SW 1271 (cell line): ENCODE measurements at places on chromosomes 12 and 14.
A peak's percentile ranks its signal among the peaks of the same experiment; 100 is the strongest.

DNA sequence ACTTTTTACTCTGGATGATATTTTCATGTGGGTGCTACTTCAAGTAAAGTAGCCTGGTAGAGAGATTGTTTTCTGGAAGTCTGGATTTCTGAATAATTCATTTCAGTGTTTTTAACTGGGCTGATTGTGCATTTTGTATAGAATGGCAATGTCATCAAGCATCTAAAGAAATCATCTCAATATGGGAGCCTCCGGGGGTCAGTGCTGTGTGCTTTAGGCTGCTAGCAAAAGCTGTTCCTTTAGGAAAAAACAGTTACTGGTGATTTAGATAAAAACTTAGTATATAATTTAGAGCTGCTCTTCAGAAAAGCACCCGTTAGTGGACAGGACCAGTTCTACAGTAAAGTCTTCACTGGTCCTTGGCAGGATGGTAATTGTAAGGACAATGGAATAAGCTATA, 5.1 kb downstream of the UBE3B start:
- no peak for DNase-seq

DNA sequence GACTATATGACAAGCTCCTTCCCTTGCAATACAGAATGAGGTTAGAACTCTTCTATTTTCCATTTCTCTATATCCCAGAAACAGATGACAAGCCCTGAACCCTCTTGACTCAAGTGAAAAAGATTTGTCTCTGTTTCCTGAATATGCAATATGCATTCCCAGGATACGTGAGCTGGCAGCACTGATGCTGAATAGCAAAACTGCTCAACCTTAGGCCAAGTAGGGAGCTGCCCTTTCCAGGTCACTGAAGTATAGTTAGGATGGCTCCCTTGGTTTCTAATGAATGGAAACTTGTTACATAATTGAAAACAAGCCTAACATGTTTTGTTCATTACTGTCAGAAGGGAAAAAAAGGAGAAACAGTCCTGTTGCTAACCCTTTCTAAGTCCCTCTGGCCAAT, 47.9 kb upstream of the PLEKHG7 start:
- DNase-seq = no peak

GRCh38 chr14:24597403-24597802, 12.1 kb downstream of the GZMH start:
- no peak for DNase-seq

- no peak for DNase-seq
These were observed 259.3 kb downstream of the PPFIA2 start for GRCh38 chr12:81499809-81500208.

- no peak for DNase-seq
These were observed 18.4 kb downstream of the ZNF664 start for GRCh38 chr12:123991372-123991951.

- no peak for DNase-seq
These were observed 25.9 kb upstream of the GPR132 start for GRCh38 chr14:105091054-105091516.

GRCh38 chr12:107361970-107362369, 268.6 kb upstream of the CRY1 start:
- no peak for DNase-seq

DNA sequence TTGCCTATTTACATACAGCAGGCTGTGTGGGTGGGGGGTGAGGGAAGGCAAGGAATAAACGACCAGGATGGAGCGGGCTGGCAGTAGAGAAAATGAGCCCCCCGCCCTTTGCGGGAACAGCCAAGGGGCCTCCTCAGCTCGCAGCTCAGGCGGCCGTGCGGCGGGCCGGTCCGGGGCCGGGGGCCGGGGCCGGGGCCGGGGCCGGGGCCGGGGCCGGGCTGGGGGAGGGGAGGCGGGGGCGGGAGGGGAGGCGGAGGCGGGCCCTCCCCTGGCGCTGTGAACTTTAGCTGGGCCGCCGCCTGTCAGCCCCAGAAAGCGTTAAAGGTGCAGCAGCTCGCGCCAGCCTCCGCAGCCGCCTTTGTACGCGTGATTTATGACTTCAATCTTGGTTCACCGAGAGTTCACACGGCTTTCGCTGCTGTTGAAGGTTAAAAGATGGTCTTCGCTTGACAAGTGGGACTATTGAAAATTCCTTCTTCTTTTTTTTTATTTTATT, 28.8 kb downstream of the HOXC4 start:
- no peak for DNase-seq

- DNase-seq = no peak
These were observed 37.4 kb downstream of the SLC6A12 start for GRCh38 chr12:176321-177181.

GRCh38 chr14:96888158-96888557, 91.0 kb downstream of the VRK1 start:
- DNase-seq = no peak

DNA sequence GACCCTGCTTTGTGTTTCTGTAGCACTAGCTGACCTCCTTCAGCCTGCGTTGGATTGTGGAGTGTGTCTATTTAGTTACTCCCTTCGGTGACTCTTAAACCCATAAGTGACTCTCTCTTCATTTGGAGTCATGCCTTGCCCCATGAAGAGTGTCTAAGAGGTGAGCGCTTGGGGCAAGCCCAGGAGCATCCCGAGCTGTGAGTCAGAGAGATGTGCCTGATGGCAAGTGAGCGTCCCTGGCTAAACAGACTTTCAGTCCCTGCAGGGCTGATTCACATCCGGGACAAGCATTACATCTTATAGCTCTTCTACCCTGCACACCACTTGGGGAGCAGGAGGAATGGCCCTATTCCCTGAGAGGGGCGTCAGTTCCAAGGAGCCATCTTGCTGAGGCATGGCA, 24.3 kb upstream of the ATF1 start:
- DNase-seq = no peak

GRCh38 chr12:62693376-62694050, 226.9 kb downstream of the MON2 start:
- DNase-seq = no peak

- no peak for DNase-seq
These were observed 49.4 kb downstream of the CIT start for GRCh38 chr12:119827760-119828159.

GRCh38 chr14:80390906-80391305, 179.6 kb upstream of the DIO2 start:
- no peak for DNase-seq

DNA sequence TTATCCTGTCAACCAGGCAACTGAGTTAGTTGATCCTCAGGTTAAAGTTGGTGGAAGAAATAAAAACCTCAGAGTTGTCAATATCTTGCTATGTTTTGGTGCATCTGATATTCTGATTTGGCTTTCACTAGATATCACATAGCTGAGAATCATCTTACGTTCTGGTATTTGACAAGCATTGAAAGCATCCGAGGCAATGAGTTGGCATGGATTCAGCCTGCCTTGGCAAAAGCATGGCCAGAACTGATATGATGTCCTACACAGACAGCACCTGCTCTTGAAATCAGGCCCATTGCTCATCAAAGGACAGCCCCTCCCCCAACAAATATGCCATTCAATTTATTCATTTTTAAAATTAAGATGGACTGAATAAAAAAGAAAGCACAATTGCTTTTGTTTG, 320.7 kb upstream of the ATP2B1 start:
- no peak for DNase-seq

- no peak for DNase-seq
These were observed 170.9 kb downstream of the PPM1H start for GRCh38 chr12:62763861-62764645.

- no peak for DNase-seq
These were observed 471 bp downstream of the MTRFR start for GRCh38 chr12:123233505-123234308.

DNA sequence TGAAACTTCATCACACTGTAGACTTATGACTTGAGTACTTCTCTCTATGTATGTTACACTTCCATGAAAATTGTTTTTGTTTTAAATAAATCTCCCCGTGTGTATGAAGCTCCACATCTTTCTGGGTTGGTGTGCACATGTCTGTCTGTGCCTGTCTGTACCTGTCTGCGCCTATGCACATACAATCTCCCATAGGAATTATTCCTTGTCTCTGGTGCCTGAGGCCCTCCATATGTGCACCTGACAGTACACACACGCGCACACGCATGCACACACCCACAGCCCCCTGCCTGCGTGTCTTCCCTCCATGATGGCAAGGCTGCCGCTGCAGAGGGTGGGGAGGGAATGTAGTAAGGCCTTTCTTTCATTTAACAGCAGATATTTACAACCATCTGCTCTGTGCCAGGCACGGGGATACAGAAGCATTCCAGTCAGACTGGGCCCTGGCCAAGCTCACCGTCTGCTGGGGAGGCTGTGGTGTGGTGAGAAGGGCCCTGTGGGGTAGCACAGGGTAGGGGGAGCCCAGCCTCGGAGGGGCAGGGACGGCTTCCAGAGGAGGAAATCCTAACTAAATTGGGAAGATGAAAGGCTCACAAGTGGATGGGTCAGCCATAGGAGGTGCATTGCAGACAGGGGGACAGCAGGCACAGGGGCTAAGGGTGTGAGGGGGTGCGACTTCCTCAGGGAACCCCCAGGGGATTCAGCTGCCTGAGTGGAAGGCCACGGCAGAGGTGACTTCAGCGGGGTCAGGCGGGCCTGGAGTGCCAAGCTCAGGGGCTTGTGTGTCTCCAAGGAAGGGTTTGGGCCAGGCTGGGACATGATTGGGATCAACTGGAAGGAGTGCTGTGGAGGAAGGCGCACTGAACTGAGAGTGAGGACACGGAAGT, 26.1 kb downstream of the KRT8 start:
- DNase-seq = no peak

DNA sequence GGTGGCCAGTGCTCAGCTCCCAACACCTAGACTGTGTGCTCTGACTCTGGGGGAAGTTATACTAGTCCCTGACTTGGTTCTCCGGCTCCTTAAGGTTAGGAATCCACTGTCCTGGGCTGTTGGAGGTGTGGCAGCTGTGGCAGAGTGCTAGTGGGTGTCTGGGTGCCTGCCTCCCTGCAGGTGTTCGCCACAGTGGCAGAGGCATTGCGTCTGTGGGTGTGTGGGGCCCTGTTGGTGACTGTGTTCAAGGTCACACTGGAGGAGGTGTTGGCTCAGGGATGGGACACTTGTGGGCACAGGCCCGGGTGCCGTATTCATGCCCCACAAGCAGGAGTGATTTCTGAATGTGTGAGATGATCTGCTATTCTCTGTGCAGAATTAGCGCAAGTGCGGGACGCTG, 467.4 kb downstream of the TMEM121 start:
- DNase-seq = no peak

DNA sequence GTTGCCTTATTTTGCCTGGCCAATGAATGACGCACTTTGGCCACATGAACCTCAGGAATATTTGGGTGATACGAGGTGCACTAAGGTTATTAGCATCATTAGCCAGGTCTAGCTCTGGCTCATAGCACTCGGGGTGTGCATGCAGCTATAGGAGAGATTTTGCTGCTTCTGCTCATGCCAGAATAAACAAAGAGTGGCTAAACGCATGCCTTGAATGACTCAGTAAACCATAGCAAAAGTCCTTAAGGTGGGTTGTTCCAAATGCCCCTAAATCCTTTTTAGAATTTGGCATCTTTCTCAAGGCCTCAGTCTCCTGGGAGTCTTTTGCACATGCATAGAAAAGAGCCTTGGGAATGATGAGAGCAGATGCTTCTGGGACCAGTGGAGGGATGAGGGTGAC, 343.7 kb upstream of the FKBP4 start:
- DNase-seq = no peak

DNA sequence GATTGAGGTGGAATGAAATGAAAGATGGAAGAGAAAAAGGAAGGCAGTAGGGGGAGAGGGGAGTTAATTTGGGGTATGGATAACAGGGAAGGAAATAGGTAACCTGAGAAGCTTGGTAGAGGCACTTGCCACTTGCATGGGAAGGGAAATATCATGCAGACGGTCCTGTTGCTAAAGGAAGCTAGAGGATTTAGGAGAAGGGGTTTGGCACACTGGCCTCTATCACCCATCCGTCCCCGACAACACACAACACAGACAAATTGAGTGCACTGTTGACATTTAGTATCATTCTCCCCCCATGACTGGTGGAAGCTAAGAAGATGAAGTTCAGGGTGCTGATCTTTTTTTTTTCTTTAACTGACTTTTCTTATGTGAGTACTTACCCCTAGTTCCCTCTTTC, 2.0 kb downstream of the OR10AD1 start:
- no peak for DNase-seq

DNA sequence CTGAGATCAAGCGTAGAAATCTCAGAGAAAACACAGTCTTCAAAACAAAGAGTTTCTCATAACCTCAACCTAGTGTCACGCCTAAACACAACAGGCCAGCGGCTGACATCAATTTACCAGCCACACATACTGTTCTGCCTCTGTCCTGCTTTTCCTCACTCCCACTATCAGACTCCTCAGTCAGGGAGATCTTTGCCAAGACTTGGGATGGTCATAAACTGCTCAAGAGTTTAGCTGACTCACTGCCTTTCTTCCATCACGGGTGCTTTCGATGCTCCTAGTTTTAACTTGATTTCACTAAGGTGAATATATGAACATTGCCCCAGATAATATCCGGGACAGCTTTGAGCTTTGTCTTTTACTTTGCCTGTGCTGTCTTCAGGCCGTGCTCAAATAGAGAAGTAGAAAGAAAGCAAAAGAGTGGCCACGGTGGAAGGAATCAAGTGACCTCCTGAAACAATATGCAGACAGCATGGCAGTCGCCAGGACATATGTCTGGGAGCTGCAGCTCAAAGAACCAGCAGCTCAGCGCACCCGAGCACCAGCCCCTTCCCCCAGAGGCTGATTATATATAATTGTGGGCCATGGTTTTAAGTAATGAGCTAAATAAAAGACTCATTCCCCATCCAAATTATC, 12.1 kb downstream of the MDM1 start:
- DNase-seq = no peak

GRCh38 chr14:63432228-63432627, 110.9 kb downstream of the PPP2R5E start:
- no peak for DNase-seq

DNA sequence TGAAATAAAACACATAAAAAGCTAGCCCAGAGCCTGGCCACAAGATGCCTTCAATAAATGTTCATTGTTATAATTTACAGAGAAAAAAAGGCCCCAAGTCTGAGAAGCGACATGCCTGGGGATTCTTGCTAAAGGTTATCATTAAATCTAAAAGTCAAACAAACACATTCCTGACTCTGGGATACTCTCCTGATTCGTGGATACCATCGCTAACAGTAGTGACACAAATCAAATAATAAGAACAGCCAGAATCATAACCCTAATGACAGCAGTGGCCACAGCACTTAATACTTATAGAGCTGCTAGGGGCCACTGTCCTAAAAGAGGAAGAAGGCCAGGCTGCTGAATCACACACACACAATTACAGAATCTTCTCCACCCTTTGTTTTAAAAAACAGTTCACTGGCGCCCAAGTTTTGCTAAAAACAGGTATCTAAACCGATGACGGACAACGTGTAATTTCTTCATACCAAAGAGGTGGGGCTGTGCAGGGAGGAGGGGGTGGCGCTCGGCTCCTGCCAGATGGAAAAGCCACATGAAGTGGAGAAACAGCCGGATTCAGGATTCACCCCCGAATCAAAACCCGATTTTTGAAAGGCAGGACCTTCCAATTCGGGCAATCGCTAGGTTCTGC, 1.2 kb downstream of the CLIP1 start:
- DNase-seq = peak; percentile 60

DNA sequence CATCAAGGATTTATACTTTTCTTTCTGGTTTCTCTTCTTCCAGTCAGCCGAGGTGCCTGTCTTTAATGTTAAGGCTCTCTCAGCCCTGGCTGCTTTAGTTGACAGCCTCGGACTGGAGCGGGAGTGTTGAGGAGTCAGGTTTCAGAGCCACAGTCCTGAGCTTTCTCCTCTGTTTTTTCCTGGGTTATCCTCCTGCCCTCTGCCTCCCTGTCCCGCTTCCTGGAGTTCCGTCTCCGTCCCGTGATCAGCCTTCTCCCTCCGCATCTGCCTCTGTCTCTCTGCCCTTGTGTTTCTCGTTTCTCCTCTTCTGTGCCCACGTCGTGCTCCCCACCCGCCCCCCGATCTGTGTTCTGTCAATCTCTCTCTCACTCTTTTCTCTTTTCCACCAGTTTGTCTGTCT, 33.0 kb downstream of the IQSEC3 start:
- DNase-seq = no peak
